NAMALWA (cell line): ENCODE measurements at places on chromosomes 4 and X.
A peak's percentile ranks its signal among the peaks of the same experiment; 100 is the strongest.

DNA sequence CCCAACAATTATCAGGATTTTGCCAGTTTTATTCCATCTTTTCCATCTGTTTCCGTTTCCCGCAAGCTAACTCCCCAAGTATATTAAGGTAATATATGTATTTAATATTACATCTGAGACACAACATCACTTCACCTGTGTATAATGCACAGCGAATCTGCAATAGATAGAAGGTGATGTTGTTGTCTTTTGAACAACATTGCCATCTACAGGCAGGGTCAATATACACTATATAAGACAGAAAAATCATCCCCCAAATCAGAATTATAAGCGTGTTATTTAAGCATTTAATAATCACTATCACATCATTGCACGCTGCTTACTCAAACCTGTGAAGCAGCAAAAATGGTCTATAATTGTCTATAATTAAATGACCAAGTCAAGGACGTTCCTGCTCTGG lies 1115.5 kb downstream of the NLGN4X start:
- DNase-seq: peak; percentile 23

DNA sequence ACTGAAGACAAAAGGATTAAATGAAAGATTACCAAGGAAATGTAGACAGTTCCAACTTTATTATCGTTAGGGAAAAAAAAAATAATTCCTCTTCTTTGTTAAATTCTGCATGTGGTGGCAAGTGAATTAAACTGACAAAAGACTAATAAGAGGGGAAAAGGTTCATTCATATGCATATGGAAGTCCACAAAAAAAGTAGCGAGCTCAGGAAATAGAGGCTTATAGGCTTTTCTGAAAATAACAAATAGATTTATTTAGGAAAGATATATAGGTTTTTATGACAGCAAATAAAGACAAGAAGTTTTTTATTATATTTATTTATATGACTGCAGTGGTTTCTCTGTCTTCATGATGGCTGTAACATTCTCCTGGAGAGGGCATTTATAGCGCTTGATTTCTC lies 246.0 kb downstream of the NAF1 start:
- DNase-seq: no peak

- no peak for DNase-seq
Observed at GRCh38 chrX:65406532-65406931, 128.1 kb downstream of the LAS1L start.

DNA sequence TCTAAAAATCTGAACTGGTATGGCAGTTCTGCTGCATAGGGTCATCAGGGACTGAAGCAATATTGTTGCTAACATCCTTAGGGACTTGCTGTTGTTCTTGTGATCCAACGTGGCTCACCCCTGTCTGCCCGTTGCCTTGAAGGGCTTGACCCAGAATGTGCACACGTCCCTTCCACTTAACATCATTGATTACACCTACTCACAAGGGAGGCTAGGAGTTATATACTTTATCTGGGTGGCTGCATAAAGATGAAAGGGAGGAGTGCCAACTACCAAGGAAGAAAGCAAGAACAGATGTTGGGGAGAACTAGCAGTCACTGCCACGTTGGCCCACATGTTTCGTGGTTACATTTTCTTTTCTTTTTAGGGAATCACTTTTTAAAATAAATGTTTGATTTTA lies 34.0 kb downstream of the SLC9A6 start:
- no peak for DNase-seq

DNA sequence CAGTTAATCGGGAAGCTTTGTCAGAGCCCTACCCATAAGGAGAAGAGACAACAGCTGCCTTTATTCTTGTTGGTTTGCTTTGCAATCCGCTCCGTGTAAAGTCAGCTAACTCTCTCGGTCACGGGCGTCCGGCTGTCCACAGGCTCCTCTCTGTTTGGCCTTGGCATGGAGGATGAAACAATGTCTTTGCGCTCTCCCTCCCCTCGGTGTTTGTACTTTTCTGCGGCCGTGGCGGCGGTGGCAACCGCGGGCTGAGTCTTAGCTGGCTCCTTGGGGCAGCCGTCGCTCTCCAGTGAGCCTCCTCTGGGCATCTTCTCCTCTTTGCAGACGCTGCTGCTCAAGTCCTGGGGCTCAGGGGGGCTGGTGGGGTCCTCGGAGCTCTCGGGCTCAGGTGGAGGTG lies 10.6 kb upstream of the IRAK1 start:
- DNase-seq: no peak

DNA sequence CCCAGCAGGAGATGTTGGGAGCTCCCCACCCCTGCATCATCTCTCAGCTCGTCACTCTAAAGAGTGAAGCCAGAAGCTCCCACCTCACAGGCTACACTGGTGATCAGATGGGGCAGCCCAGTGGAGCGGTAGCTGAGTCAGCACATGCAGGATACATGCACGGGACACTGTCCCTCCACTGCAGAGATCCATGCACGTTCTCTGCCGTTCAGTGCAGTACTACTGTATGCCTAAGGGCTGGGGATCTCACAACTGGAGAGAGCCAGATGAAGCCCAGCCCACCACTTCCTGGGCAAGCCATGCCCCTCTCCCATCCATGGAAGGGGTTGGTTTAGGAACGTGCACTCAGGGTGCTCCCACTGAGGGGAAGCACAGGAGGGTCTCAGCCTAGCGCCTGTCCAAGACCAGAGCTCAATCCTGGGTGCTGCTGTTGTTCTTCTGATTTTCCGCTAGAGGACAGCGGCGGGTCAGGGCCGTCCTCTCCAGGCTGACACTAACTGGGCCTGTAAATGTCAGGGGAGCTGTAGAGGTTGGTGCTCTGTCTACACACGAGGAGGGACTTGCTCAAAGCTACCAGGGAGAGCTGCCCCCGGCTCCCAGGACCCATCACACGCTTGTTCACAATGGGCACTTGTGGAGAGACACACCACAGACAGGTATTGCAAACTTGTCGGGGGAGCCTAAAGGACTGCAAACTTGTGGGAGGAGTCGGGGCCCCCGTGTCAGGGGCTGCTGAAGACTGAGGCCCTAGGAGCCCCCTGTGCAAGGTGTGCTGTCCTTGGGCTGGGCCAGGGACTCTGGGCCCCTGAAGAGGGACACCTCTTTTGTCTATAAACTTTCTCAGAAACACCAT lies 18.2 kb upstream of the ABLIM2 start:
- peak; percentile 78 for DNase-seq

GRCh38 chr4:55124322-55125076 lies 896 bp downstream of the KDR start:
- DNase-seq: no peak

DNA sequence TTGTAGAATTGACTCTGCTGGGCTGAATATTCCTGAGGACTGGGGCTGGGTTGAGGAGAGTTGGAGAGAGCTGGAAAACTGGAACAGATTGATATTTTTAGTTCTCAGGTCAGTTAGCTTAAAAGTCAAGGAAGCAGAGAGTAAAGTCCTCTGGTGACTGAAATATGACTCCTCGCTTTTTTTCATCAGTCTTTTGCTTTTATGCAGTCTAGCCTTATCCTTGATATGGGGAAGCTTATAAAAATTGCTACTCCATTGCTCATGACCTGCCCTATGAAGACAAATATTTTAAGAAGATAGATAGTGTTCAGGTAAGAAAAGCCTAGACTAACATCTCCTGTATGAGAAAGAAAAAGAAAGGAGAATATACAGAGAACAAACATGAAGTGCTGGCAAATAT lies 152.7 kb downstream of the C4orf33 start:
- DNase-seq: no peak

GRCh38 chr4:84916227-84916626 lies 50.3 kb downstream of the WDFY3 start:
- no peak for DNase-seq

DNA sequence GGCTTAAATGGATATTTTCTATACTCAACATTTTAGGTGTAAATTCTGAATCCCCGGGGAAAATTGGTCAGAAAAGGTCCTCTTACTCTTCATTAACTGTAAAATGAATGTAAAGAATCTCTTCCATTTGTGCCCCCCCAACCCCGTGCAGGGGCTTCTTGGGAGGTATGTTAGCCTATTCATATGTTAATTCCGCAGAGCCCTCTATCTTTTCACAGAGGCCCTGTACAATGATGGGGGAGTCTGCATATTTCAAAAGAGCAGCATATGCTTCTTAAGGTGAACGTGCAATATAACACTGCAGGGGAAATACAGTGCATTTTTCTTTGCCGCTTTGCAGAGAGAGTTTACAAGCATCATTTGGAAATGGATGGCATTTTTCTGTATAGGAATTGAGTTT lies 88.5 kb upstream of the CXorf66 start:
- no peak for DNase-seq

GRCh38 chr4:15809466-15809865 lies 31.3 kb downstream of the CD38 start:
- DNase-seq: no peak

GRCh38 chrX:9534686-9535085 lies 69.8 kb downstream of the TBL1X start:
- DNase-seq: no peak

- DNase-seq: peak; percentile 1
Observed at GRCh38 chrX:6363188-6363587, 134.5 kb upstream of the NLGN4X start.

- no peak for DNase-seq
Observed at GRCh38 chr4:127352220-127353113, 280.3 kb upstream of the INTU start.

GRCh38 chr4:77449171-77449570 lies 156.4 kb upstream of the CXCL13 start:
- no peak for DNase-seq

DNA sequence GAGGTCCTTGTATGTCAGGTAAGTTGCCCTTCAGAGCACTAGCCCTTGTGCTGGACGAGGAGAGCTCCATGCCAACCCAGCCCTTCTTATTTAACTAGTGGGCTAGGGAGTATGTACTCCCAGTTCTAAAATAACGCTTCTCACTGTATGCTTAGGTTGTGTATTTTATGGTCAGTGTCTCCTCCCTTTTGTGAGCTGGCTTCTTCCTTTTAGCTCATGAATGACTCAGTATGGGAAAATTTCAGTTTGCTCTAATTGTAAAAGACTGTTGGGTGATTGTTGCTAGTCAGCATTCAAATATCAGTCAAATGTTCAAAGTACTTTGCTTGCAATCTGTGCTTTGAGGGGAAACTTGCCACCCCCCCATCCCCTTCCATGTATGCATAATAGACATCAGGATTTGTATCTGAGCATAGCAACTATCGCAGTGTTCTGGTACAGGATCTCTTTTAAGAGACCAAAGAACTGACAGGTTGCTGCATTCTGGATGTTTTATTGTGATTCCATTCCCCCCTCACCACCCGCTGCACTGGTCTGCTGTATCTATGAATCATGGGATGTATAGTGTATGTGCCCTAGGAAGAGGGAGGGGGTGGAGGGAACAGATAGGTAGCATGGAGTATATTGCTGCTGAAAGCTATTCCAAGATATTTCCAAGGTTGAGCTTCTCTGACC lies 34.7 kb downstream of the DLG3 start:
- DNase-seq: no peak

GRCh38 chrX:2533424-2533823 lies 32.6 kb upstream of the DHRSX start:
- no peak for DNase-seq

GRCh38 chr4:159210975-159211374 lies 108.1 kb downstream of the RAPGEF2 start:
- no peak for DNase-seq

DNA sequence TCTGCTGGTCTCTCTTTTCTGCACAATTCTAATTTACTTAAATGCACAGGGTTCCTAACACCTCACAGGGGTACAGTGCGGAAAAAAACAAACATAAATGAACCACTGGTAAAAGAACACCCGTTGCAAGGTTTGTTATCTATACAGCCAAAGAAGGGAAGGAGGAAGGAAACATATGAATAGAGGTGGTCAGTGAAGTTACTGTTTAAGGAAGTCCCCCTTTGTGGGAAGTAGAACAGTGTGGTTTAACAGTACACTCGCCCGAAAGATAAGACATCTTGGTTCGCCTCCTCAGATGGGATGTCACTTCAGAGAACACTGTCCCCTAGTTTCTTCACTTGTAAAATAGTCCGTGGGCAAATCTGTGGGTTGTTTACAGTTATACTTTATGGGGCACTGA lies 57.5 kb downstream of the TEC start:
- peak; percentile 38 for DNase-seq

DNA sequence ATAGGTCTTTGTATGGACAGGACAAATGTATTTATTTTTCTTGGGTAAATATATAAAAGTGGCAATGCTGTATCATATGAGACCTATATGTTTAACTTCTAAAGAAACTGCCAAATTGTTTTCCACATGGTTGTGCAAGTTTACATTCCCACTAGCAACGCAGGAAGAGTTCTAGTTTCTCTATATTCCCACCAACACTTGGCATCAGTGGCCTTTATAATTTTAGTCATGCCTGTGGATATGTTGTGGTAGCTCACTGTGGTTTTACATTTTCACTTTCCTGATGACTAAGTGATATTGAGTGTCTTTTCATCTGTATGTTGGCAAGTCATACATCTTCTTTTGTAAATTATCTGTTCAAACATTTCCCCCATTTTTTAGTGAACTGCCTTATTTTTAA lies 126.0 kb downstream of the EMCN start:
- DNase-seq: no peak

DNA sequence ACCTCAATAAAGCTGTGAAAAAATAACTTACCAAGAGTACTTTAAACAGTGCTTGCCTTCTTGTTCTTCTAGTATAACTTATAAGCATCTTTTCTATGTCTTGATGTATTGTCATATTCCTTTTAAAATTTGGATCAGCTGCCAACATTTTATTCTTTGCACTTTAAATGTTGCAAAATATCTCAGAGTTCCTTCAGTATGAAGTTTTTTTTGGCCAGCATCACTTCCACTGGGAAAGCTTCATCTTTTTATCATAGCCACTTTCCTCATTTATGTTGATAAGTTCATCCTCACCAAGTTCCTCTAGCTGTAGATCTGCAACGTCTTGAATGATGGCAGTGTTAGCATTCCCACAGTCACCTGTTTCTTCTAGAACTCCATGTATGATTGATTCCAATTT lies 24.2 kb downstream of the CXorf58 start:
- no peak for DNase-seq

DNA sequence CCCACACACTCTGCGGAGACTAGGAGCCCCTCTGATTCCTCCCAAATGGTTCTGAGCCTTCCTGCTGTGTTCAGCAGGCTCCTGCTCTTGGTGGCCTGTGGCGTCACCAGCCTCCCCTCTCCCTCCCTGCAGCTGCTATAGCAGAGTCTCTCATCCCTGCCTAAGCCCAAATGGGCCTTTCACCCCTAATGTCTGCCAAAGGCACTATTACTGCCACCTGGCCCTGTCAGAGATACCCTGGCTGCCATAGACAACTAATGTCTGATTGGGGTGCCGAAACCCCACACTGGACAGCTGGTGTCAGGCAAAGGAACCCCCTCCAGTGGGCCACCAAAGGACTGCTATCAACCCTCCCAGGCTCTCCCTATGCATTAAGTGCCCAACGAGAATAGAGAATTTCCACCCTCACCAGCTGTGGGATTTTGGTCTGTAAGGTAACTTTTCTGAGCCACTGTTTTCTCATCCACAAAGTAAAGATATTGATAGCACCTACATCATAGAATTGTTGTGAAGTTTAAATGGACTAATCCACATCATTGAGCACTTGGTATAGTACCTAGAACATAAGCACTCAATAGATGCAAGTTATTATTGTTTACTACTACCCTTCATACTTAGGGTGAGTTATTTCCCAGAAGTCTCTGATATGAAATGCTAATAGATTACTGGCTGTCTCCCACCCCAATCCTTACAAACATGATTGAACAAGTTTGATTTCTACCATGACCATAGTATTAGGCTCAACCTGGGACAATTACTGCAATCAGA lies 421.3 kb downstream of the MID1IP1 start:
- DNase-seq: no peak

- DNase-seq: no peak
Observed at GRCh38 chr4:112141366-112142138, 3.7 kb upstream of the FAM241A start.

- no peak for DNase-seq
Observed at GRCh38 chr4:26741491-26741871, 119.2 kb upstream of the STIM2 start.

- DNase-seq: no peak
Observed at GRCh38 chr4:189822326-189822725, 118.3 kb upstream of the FRG1 start.
